Panc1 (cell line): ENCODE measurements at places on chromosomes 13 and 19. TPM values are rescaled to one million over a fixed set of nuclear protein-coding genes. Genes with fewer than 3 reads are reported as not detected.

The STARD13 gene
- 6.5 TPM for total RNA-seq

The WDR62 gene
- total RNA-seq: 51.4 TPM

The KLK3 gene
- total RNA-seq: not detected

The LMO7 gene
- 11.8 TPM for total RNA-seq

The OR10H1 gene
- total RNA-seq: not detected
